ENCODE measurements at places on chromosomes 5 and 9.
A peak's percentile ranks its signal among the peaks of the same experiment; 100 is the strongest.

DNA sequence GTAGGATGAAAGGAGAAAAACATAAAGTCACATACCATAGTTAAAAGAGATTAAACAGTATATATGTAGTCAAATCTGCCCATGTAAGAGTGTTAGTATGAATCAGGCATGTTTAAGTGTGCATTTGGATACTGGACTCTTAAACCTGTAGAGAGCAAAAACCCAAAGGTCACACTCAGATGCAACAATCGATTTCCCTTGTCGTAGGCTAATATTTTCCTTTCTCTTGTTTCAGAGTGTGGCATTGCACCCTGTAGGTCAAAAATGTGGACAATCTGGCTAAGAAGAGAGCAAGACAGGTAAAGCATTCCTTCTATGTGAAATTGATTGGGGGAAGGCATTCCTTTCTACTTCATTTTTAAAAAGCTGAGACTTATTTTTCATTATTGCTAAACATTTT is 8.9 kb downstream of the JAKMIP2 start:
- DNase-seq, result no peak

- no peak for DNase-seq
These were observed 315.1 kb downstream of the RAB3C start for GRCh38 chr5:58898006-58898405.

DNA sequence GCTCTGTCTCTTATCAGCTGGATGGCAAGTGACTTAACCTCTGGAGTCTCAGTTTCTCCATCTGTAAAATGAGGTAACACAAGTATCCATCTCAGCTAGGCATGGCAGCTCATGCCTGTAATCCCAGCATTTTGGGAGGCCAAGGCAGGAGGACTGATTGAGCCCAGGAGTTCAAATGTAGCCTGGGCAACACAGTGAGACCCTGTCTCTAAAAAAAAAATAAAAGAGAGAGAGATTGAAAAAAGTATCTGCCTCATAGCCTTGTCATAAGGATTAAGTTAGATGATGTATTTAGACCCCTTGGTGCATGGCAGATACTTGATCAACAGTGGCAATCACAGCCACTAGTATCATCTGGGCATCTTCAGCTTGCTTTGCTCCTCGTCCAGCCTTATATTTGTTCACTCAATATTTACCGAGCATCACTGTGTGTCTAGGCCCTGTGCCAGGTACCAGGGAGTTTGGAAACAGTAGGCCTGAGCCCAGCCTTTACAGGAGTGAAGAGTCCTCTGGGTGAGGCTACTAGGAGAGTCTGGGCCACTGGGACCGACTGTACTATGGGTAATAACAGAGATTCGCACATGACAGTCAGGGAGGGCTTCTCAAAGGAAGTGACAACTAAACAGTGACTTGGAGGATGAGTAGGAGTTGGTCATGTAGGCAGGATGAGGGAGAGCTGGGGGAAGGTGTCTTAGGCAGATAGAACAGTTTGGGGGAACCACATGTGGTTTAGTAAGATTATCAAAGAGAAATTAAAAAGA is 34.2 kb downstream of the CORO2A start:
- no peak for DNase-seq

- peak; percentile 63 for DNase-seq
These were observed 20.9 kb downstream of the ENG start for GRCh38 chr9:127833555-127833954.

- no peak for DNase-seq
These were observed 195.4 kb downstream of the ADAMTS12 start for GRCh38 chr5:33696411-33696810.

- no peak for DNase-seq
These were observed 111.1 kb downstream of the SGCD start for GRCh38 chr5:156438076-156438475.

DNA sequence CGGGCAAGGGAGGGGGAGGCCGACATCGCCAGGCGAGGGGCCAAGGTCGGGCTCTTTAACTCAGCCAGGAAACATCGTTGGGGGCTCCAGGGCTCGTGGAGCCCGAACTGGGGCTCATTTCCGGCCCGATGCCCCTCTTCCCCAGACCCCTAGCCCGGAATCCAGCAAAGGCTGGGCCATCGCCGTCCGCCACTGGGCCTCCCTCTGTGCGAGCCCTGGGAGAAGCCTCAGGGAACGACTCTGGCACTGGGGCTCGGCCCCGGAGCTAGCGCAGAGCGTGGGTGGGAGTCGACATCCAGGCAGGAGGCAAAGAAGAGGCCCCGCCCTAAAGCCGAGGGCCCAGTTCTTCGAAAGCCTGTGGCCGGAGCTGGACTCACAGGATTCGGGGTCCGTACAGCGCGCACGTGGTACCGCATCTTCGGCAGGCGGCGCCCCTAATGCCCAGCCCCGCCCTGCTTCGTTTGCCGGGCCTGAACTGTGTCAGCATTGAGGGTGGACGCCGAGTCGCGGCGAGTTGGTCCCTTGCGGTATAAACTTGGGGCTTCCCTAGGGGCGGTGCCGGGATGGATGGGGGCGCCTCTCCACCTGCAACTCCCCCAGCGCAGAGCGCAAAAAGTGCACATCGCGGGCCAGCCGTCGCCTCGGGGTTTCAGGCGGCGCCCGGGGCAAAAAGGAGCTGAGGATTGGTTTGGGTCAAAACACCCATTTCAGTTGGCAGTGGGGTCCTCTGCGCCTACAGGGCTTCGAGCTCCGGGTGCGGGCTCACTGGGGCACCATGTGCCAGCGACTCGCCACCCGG is 3.6 kb upstream of the PAX5 start:
- no peak for DNase-seq

DNA sequence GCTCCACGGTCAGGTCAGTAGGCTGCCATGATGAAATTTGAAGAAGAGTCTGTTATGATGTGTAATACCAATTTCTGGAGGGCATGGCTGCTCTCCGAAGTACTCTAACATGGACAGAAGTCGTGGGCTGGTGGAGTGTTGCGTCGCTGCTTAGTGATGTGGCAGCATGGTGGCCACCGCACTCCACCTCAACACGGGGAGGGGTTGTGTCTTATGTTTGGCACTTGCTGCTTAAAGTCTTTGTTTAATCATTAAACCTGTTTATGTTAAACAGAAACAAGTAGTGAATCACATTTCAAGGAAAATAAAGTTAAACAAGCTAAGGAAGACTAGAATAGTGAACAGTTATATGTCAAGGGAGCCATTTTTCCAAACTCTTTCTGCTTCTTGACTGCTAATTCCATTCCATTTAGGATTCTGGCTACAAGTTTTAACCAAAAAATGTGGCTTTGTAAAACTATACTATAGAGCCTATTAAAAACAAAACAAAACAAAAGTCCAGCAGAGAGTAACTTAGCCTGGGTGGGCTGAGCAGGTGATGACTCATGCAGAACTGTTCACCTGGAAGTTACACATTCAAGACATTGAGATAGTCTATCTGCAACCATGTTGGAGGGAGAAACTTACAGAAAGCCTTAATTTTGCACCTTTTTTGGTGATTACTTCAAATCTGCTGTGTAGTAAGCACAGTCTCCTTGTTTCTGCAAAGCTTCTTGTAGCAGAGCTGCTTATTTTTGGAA is 9.5 kb downstream of the HABP4 start:
- DNase-seq, result no peak

All from adipocyte (in vitro differentiated cells).